Stimulated activated CD8-positive, alpha-beta memory T cell treated with anti-CD3 and anti-CD28 coated beads, Interleukin-12 subunit alpha, Interleukin-12 subunit beta, amount 100 ng/mL, for 4 hours (primary cell): ENCODE measurements at places on chromosomes 13 and 19.

GRCh38 chr13:112601371-112601770 lies 13.4 kb upstream of the TUBGCP3 start:
- no peak for DNase-seq

GRCh38 chr13:68319384-68319783 lies 1089.2 kb upstream of the PCDH9 start:
- DNase-seq: no peak

GRCh38 chr13:43555667-43556066 lies 231.1 kb downstream of the ENOX1 start:
- no peak for DNase-seq

GRCh38 chr19:40502647-40503319 lies 36.0 kb downstream of the SPTBN4 start:
- DNase-seq: no peak

- no peak for DNase-seq
Measured at GRCh38 chr13:32961724-32962123, 54.5 kb upstream of the KL start.
